ENCODE measurements at places on chromosomes 4 and X. TPM values are rescaled to one million over a fixed set of nuclear protein-coding genes. Genes with fewer than 3 reads are reported as not detected.

DNA sequence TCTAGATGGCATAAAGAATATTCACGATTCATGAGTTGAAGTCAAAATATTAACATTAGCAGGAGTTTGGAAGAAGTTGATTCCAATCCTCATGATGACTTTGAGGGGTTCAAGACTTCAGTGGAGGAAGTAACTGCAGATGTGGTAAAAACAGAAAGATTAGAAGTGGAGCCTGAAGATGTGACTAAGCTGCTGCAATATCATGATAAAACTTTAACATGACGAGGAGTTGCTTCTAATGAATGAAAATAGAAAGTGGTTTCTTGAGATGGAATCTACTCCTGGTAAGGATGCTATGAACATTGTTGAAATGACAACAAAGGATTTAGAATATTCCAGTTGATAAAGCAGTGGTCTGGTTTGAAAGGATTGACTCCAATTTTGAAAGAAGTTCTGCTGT is 70.1 kb upstream of the TMLHE start:
- DNase-seq, result no peak

DNA sequence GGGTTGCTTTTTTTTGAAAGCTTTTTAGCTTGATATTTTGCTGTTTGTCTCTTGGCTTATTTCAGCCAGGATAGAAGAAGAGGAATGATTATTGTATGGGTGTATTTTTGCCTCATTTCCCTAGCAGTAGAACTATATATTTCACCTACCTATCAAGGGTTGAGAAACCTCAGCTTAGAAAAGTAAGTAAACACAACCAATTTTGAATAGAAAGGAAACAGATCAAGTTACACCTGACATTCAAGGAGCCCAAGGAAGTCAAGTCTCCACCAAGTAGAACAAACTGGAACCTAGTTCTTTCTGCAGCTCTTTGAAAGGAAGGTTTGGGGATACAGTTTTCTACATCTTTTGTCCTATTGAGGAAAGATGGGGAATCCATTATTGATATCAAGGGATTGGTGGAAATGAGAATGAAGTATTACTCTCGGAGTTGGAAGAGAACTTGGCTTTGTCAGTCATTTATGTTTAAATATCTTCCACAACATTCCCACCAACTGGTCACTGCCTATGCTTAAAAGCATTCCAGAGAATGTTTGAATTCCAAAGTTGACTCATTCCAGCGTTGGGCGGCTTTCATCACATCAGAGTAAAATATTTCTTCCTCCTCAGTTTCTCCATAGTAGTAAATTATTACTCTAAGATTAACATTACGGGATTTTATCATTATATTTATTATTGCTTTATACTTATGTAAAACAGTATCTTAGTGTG is 207.8 kb upstream of the CNKSR2 start:
- DNase-seq, result no peak

DNA sequence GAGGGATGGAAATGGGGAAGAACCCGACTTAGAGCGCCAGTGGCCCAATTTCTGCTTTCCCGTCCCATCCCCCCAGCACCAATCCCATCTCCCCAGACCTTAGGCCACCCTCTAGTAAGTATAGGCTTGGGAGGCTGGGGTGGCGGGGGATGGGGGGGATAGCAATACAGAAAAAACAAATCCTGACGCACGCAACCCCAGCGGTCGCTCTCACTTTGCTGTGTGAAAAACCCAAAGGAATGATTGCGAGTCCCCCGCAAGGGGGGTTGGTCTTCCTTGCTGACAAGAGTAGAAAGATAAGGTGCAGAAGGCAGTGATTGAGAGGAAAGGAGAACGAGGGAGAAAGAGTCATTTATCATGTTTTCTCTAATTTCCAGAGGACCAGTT is 863 bp downstream of the CPE start:
- peak; percentile 26 for DNase-seq

DNA sequence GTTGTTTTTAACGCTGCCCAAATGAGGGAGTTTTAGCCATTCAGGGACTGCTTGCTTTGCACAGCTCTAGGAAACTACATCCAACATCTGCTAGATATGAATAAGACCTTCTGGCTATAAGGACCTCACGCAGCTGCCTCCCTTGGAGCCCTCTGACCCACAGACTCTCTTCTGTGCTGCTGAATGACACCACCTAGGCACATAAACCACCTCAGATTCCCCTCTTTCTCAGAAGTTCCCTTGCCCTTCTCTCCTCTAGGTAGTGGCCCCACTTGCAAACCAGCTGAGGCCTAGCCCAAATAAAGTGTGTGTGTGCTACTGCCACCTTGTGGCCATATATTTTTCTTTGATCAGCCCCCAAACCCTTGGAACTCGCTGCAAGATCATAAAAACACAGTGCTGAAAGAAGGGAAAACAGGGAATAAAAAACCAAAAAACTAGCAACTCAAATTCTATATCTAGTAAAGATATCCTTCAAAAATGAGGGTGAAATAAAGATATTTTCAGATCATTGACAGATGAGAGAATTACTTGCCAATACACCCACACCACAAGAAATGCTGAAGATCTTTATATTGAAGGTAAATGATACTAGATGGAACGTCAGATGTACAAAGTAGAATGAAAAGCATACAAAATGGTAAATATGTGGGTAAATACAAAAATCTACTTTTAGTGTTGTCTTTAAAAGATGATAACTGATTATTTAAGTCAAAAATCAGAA is 265.9 kb downstream of the ADAMTS3 start:
- peak; percentile 20 for DNase-seq

GRCh38 chrX:83529950-83530349 is 21.9 kb downstream of the POU3F4 start:
- DNase-seq, result no peak

DNA sequence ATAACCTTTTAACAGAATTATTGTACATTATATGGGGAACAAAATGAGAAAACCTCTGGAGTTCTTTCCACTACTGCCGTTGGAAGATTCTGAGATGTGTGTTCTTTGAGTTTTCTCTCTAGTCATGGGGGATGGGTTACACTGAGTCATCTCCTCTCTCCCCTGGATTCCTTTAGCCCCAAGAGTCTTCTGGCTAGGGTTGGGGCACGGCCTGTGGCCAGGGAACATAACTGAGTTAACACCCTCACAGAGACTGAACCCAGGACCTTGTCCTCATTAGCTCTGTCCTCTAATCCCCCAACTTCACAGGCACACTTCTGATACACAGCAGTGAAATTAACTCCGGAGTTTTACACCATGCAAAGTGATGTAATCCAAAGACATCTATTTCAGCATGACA is 142.3 kb upstream of the F9 start:
- DNase-seq, result no peak

GRCh38 chrX:111886678-111887077 is 10.7 kb downstream of the TRPC5OS start:
- no peak for DNase-seq

- DNase-seq, result peak; percentile 59
Observed at GRCh38 chrX:101485212-101485949, at the start of gene ARMCX4. Gene ARMCX4 (plus strand): TSS chrX:101485456. CDS start chrX:101488590, 3,134 bp downstream.

DNA sequence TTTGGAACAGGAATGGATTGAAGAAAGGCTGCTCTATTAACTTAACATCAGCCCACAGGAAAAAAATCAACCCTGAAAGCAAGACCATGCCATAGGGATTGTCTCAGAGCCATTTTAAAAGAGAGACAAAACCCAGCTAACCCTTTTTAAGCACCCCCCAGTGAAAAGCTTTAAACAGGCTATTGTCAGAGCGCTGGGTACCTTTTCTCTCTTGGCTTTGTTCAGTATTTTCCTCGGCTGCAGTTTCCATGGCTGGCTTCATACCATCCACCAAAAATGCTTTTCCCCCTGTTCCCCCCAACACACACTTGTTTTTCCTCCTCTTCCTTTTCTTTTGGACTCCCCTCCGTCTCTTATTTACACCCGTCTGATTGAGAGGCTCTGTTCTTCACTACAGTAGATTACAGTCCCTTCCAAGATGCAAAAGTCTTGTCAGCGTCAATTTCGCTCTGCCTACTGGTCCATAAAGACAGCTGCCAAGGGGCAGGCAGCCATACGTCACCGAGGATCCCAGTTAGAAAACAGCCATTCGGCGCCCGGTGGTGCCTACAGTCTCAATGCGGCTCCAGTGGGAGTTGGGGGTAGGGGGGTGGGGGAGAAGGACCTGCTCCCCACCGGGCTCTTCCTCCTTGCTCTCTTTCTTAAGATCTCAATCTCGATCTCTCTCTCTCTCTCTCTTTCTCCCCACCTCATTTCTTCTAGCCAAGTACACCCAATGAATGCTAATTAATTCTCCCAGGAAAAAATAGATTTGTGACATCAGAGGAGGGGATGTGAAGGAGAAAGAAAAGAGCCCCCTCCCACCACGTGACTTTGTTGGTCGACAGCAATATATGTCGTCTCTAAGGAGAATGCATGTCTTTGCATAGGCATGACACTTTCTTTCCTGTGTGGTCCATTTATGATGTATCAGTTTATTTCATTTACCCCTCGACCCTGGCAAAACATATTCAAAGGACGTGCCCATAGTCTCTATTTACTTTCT is at the start of gene GPM6B:
TSS of gene GPM6B (minus strand) at position 451 of the 985 bp plus-strand sequence. CDS start at position 262, 189 bp downstream.
- DNase-seq, result no peak

- DNase-seq, result peak; percentile 32
Observed at GRCh38 chr4:169823685-169824084, 65.9 kb upstream of the HPF1 start.

DNA sequence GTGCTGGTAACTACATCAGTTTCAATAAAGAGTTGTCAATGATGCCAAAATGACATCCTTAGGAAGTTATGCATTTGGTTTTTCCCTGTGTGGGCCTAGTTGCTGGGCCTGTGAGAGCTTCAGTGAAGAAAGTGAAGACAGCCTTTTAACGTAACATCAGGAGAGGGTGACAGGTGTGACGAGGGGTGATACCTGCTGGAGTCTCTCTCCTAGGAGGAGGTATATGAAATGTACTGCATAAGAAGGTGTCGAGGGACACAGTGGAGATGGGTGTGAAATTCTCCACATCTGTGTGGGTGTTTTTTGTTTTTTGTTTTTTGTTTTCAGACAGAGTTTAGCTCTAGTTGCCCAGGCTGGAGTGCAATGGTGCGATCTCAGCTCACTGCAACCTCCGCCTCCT is 49.2 kb downstream of the EVC start:
- DNase-seq, result no peak

- no peak for DNase-seq
Observed at GRCh38 chr4:15327311-15328298, 100.2 kb upstream of the C1QTNF7 start.

Gene LRAT
- 0.27 TPM for total RNA-seq

Gene SORCS2
- total RNA-seq, result 1.5 TPM

Gene EMD
- 51.3 TPM for total RNA-seq

Gene ABLIM2
- 28.3 TPM for total RNA-seq

Gene SHROOM3
- 14.2 TPM for total RNA-seq

Gene AREG
- total RNA-seq, result 3.4 TPM

All from left ventricle myocardium superior (tissue), 1 donor.